ENCODE measurements at places on chromosomes 5 and 9.

DNA sequence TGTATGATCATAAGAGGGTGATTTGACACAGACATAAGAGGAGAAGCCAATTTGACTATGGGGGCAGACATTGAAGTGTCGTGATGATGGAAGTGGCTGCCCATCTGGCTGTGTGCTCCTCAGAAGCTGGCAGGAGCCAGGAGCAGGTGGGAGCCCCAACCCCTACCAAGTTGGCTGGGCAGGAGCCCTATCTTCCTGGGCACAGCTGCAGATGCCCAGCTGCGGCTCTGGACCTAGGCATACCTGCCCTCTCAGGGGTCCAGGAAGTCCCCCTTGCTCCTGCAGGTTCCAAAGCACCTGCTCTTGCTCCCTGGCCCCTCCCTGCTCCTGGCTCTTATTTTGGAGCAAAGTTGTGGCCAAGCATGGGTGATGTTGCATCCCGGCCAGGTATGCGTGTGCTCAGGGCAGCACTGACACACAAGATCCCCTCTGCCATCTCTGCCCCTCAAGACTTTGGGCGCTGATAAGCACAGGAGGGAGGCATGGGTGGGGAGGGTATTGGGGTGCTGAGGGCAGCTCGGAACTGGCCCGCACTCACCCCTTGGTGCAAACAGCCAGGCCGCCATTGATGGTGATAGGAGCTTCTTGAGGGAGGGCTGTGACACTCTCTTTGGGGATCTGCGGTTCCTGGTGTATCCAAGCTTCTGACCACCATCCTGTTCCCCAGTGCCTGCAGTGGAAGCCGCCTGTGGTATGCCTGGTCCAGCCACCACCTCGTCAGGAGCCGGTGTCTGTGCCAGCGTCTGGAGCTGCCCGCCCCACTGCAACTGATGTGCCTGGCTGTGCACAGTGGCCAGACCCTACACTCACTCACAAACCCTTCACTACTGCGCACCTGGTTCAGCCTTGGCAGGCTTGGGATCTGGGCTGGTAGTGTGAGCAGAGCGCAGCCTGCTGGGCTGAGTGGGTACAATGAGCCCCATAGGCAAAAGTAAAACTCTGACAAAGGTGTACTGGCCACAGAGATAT lies 230.9 kb downstream of the CDH9 start:
- DNase-seq, result no peak

DNA sequence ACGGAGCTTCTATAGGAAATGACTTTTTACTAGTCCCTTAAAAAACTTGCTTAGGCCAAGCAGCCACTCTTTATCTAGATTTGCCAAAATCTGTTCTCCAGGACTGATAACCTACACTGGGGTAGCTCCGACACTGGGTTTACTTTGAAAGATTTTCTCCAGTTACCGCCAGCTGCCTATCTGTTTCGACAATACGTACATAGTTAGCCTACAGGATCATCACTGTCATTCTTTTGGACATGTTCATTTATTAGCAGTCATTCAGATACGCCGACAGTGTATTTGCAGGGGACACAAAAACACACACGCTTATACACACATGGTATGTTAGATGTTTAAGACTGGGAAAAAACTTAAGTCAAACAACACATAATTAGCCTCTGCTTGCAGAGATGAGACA lies 225.7 kb downstream of the DCP2 start:
- no peak for DNase-seq

DNA sequence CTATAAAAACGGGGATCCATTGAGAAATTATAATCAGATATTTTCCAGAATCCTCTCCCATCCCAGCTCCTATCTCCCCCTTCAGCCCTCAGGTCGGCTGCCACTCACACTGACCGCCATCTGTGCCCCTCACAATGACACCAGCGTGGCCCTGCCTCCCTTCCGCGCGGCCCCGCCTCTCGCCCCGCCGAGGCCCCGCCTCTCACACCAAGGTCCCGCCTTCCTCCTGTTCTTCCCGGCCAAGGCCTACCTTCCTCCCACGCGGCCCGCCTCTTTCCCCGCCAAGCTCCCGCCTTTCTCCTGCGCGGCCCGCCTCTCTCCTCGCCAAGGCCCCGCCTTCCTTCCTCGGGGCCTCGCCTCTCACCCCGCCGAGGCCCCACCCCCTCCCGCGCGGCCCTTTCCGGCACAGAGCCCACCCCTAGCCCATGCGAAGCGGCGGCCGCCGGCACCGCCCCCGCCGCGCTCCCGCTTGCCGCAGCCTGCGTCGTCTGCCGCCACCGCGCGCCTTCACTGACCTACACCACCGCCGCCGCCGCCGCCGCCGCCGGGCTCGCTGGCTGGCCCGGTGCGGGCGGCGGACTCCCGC lies at the start of gene DNAJC21:
DNAJC21 (plus strand) TSS at position 426 of the 586 bp plus-strand sequence. CDS start 261 bp downstream, outside the sequence.
- peak; percentile 97 for DNase-seq

GRCh38 chr5:40906351-40906751 lies 2.9 kb upstream of the C7 start:
- DNase-seq, result no peak

DNA sequence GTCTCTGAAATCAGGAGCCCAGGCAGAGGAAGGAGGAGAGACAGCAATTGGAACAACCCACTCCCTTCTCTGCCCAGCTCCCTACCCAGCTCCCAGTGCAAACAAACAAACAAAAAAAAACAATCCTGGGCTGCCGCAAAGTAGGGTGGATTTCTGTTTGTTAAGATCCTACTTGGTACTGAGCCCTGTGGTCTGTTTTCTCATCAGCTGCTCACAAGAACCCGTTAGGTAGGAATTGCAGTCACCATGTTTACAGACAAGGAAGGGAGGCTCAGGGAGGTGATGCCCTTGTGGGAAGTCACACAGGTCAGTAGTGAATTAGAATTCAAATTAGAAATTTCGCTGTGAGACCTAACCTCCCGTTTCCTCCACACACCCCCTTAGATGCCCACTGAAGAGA lies 128.8 kb upstream of the RAD23B start:
- no peak for DNase-seq
